ENCODE measurements at places on chromosomes 4 and X.
A peak's percentile ranks its signal among the peaks of the same experiment; 100 is the strongest.

- peak; percentile 38 for DNase-seq
Observed at GRCh38 chrX:139882299-139882698, 50.6 kb downstream of the ATP11C start.

GRCh38 chr4:75306506-75306905, 207.7 kb downstream of the RCHY1 start:
- no peak for DNase-seq

DNA sequence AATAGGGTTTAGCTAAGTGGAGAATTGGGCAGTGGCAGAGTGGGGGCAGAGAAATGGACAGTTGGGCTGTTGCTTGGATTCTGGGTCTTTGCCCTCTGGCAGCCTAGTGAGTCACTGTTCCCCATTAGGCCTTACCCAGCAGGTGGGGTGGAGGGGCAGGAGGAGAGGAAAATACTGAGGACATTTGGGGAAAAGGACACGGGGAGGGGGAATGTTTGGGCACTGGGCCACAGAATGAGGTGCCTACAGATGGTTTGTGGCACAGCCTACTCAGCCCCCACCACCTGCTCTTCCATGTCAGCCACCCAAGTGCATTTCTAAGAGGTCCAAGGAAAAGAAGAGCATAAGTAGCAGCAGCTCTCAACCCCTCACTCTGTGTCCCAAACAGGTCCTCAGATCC, 13.0 kb downstream of the SLC16A2 start:
- DNase-seq, result no peak

GRCh38 chr4:27368781-27369180, 508.1 kb downstream of the STIM2 start:
- no peak for DNase-seq

GRCh38 chr4:787561-787981, 38.4 kb downstream of the CPLX1 start:
- DNase-seq, result no peak

DNA sequence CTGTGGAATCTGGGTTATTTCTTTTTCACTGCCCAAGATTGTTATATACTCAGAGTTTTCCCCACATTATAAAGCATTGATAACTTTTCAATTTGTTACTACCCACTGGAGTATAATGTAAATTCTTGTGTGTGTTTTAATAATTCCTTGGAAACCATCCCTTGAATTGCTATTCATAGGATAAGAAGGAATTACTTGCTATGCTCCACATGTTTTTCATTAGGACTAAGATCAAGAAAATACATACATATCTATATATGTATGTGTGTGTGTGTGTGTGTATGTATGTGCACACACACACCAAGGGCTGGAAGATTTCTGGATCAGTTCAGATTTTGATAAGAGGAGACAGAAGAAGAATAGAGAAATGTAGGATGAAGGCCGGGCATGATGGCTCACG, 206.4 kb upstream of the JADE1 start:
- DNase-seq, result no peak

DNA sequence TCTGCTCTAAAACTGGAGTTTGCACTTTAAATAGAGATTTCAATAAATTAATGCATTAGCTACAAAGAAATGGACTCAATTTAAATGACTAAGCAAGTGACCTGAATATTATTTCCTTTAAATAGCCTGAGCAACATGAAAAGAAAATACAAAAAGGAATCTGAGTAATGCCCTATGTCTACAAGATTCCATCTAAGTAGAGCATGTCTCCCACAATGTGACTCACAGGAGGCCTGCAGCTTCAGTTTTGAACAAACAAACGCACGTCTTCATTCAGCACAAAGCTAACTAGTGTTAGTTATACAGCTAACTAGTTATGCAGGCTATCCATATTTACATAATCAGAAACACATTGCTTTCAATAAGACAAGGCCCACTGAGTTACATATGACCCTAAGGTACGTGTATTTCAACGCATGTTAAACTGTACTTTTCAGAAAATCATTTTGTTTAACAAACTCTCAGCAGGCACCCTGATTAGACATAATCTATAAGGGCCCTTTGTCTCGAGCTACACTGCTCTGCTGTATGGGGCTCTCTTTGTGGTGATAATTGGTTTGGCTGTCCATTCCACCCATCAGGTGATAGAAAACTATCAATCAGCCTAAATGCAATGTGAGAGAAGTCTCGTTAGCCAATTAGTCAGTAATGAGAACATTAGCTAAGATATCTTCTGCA, 116.5 kb downstream of the MAML3 start:
- DNase-seq, result peak; percentile 78

- no peak for DNase-seq
Observed at GRCh38 chr4:158728236-158728635, 5.0 kb upstream of the PPID start.

DNA sequence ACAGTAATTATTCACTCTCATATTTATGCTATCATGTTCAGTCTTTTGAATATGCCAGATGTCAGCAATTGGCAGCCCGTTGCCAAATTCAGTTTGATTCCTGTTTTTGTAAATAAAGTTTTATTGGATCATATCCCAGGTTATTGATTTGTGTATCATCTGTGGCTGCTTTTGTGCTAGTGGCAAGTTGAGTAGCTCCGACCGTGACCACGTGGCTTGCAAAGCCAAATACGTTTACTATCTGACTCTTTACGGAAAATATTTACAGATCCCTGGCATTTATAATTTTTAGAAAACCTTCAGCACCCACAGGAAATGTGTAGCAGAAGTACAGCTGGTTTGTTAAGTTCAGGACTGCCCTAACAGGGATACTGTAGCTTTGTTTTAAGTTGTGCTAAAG, 67.4 kb downstream of the VCX2 start:
- DNase-seq, result no peak

- no peak for DNase-seq
Observed at GRCh38 chrX:42143866-42144592, 220.7 kb upstream of the CASK start.

Data from EL (cell line).